ENCODE measurements at places on chromosomes 3 and 15. TPM values are rescaled to one million over a fixed set of nuclear protein-coding genes. Genes with fewer than 3 reads are reported as not detected.

The ROBO2 gene
- polyA plus RNA-seq: 16.1 TPM

The PGBD4 gene
- polyA plus RNA-seq: 2.7 TPM

The SLC7A14 gene
- polyA plus RNA-seq: 0.15 TPM

The CAND2 gene
- 38.0 TPM for polyA plus RNA-seq

The CDHR4 gene
- 11.7 TPM for polyA plus RNA-seq

The TMEM212 gene
- 1.8 TPM for polyA plus RNA-seq

The BCHE gene
- polyA plus RNA-seq: 7.4 TPM

Measured in testis (tissue), 5 donors.